Caco-2 (cell line): ENCODE measurements at places on chromosomes 16 and 17.
A peak's percentile ranks its signal among the peaks of the same experiment; 100 is the strongest.

DNA sequence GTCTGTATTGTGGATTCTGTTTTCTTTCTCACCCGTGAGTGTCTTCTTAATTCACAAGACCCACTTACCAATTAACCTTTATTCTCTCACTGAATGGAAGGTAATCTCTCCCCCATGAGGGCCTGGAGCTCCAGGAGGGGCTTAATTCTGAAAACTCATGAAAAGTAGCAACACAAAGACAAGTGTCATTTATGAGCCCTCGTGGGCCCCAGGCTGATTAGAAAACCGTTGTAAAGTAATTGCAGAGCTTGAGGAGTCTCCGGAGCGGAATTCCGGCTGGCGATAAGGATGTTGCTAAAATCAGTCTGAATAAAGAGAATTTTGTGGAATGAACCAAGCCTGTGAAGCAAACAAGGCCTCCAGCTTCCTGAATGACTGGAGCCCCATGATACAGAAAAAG, 301.5 kb downstream of the HAPSTR1 start:
- DNase-seq: no peak

- no peak for DNase-seq
These were observed 10.3 kb downstream of the RFFL start for GRCh38 chr17:35053204-35053603.

DNA sequence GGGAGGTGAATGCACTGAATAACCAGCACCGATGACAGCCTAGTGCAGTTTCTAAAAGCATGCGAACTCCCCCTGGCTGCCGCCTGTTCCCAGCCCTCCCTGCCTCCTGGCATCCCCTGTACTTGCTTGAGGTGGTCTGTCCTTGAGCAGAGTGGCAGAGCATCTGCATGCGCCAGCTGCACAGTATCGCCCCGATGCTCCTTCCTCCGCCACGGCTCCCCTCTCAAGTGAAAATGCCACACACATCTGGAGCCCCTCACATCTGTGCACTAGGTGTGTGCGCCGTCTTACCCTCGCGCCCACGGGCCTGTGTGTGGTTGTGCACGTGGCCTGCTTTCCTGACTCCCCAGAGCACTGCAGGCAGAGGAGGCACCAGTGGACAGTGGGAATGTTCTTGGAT, 111.9 kb downstream of the CCDC182 start:
- DNase-seq: no peak

DNA sequence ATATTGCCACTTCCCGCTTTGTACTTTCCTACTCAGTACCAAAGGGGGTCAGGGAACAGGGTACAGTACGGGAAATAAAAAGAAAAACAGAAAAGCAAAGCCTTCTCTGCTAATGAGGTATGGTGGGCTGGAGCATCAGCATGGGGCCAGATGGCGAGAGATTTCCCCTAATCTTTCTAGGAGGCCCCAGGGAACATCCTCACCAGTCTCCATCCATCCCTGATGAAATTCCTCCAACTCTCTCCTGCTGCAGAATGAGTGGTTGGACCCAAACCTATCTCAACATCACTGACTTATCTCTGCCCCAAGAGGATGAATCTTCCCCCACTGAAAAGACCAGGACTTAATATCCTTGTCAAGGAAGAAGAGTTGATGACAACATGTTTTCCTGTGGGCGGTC, 185.6 kb downstream of the C16orf78 start:
- DNase-seq: no peak

- DNase-seq: no peak
These were observed 83.6 kb upstream of the PLEKHM1 start for GRCh38 chr17:45573924-45574770.

GRCh38 chr17:64428406-64428805, 20.5 kb upstream of the MILR1 start:
- no peak for DNase-seq

GRCh38 chr17:32492264-32492589, 5.4 kb downstream of the CDK5R1 start:
- DNase-seq: no peak

DNA sequence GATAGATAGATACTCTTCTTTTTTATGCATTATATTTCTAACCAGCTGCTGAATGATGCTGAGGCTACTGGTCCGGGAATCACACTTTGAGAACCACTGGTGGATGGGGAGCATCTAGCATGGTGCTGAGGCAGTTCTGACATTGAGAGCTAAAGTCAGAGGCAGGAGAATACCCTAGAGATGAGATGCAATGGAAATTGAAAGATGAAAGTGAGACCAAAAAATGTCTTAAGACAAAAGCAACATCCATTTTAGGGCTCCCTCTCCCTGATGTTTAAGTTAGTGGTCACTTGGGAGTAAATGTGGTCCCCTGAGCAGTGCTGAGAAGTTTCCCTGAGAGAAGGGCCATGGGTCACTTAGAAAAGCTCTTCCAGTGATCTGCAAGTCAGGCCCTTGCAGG, 6.8 kb downstream of the PCTP start:
- DNase-seq: no peak

DNA sequence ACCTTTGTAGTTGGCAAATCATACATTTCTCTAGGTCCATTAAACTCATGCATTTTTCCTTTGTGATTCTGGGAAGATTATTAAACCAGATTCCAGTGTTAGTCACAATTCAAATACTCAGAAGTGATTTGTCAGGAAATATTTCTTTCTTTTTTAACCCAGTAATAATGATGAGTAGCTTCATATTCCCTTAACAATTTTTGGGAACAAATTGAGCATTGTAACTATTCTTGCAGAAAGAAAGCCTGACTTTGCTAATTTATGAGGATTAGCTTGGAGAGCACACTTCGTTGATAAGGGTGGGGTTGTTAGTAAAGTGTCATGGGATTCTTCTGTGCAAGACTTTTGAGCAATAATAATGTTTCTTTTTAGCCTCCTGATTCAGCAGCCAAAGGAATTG, 18.7 kb upstream of the KRT24 start:
- DNase-seq: no peak

GRCh38 chr17:82234211-82235055, 5.6 kb downstream of the SLC16A3 start:
- DNase-seq: peak; percentile 73

DNA sequence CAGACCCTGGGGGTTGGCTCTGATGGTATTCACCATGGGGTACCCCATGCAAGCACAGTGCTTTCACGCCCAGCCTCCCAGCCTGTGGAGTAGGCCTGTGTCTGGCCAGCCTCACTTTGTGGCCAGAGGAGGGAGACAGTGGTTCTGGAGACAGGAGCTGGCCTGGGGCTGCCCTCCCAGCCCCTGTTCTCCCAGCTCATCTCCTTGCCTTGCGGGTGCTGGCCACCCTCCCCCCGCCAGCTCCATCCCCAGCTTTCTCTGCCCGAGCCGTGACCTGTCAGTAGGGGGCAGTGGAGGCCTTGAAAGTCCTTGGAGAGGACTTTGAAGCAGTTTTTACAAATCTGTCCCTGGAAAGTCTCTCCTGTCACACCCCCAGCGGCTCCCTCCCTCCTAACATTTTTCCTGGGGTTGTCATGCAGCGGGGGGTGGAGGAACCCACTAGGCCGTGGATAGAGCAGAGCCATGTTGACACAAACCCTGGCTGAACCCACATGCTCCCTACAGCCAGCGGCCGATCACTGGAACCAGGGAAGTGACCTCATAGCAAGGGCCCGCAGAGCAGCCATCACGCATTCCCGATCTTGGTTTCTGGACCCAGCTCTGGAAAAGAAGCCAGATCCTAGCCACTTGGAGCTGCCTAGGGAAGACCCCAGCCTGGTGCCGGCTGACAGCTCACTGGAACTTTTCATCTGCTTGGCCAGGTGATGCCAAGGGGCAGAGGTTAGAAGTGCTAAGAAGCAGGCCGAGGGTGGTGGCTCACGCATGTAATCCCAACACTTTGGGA, 289.4 kb downstream of the SEC14L1 start:
- peak; percentile 90 for DNase-seq

- DNase-seq: no peak
These were observed 16.0 kb upstream of the DLX4 start for GRCh38 chr17:49952912-49953497.

- DNase-seq: no peak
These were observed 4.3 kb downstream of the CENPX start for GRCh38 chr17:82018152-82018988.

GRCh38 chr17:46136820-46137219, 56.4 kb downstream of the KANSL1 start:
- no peak for DNase-seq

- DNase-seq: no peak
These were observed 12.2 kb downstream of the CMC2 start for GRCh38 chr16:80994451-80994850.
